ENCODE measurements at places on chromosomes 5 and 9.

DNA sequence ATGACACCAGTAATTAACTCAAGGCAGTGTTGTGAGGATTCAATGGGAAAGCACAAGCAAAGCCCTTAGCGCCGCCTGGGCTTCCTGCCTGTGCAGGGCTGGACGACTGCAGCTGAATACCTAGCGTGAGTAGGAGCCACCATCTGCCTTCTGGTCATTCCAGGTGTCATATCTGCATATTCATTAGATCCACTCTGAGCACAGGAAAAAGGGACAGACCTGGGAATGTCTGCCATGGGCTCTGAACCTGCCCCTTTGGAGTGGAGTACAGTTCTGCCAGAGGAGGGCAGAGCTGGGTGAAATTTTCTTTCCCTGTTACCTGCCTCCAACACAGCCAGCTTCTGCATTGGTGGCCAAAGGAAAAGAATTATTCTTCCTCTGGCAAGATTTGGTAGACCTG lies 298.8 kb downstream of the NSG2 start:
- no peak for DNase-seq

- DNase-seq = peak; percentile 69
These were observed 340.3 kb downstream of the CWC27 start for GRCh38 chr5:65108786-65109743.

DNA sequence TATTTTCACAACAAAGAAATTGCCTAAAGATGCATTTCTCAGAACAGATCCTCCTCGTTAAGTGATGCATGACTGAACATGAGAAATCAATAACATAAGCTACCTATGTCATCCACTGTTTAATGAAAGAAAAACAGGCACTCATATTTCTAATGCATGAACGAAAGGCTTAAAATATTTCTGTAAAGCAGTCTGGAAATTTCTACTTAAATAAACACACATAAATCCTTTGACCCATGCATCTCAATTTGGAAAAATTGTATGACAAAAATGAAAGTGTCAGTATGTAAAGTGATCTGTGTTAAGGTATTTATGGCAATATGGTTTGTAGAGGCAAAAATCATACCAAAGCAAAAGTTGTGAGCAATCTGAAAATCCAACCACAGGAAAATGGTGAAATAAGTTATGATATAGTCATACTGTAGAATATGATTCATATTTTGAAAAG lies 399.2 kb upstream of the GRAMD2B start:
- DNase-seq = no peak

- no peak for DNase-seq
These were observed 54.5 kb upstream of the TGFBR1 start for GRCh38 chr9:99050292-99050911.

DNA sequence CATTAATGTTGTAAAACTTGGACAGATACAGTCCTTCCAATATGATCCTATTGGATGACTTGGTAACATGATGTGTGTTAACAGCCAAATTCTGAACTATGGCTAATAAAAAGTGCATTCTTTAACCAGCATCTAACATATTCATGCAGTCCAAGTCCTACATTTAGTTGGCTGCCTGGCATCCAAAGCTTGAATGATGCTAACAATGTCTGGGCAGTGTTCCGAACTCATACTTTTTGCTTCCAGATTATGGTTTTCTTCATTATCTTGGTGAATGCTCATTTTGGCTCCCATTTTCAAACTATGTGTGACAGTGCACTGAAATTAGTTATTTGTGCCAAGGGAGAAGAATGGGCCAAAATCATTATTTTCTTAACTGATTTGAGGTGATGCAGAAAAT lies 2.8 kb downstream of the FAM174A start:
- DNase-seq = peak; percentile 17

DNA sequence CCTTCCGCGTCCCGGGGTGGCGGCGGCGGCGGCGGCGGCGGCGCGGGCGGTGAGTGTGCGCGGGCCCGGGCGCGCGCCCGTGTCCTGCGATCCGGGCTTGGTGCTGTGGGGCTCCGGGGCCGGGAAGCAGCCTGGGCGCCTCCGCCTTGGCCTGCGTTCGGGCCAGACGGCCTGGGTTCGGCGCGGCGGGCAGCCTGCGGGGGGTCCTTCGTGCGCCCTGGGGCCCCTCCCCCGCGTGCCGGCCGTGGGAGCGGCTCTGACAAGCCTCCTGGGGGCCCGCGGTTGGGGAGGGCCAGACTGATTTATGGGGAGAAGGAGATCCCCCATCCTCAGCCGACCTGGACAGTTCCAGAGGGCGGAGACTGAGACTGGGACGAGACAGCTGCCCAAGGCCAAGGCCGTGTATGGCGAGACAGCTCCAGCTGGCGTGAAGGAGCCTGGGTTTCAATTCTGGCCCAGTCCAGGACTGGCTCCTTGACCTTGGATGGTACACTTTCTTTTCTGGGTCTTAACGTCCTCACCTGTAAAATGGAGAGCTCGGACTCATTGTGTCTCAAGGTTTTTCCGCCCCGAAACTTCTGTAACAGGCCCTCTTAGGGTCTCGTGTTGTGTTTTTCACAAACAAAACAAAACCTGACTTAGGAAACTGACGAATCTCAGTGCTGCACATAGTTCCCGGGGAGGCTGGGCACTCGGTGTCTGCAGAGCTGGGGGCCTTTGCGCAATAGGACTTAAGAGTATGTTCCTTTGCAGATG lies 603 bp downstream of the TMEM268 start:
- DNase-seq = peak; percentile 71

- DNase-seq = no peak
These were observed 102.9 kb upstream of the RAD23B start for GRCh38 chr9:107180206-107180605.

GRCh38 chr5:17114233-17114632 lies 103.2 kb upstream of the BASP1 start:
- DNase-seq = no peak

GRCh38 chr9:12195456-12195855 lies 497.7 kb upstream of the TYRP1 start:
- no peak for DNase-seq

- DNase-seq = no peak
These were observed 417 bp downstream of the SRD5A1 start for GRCh38 chr5:6633469-6634245.

GRCh38 chr9:13502484-13502883 lies 223.0 kb upstream of the MPDZ start:
- DNase-seq = no peak

DNA sequence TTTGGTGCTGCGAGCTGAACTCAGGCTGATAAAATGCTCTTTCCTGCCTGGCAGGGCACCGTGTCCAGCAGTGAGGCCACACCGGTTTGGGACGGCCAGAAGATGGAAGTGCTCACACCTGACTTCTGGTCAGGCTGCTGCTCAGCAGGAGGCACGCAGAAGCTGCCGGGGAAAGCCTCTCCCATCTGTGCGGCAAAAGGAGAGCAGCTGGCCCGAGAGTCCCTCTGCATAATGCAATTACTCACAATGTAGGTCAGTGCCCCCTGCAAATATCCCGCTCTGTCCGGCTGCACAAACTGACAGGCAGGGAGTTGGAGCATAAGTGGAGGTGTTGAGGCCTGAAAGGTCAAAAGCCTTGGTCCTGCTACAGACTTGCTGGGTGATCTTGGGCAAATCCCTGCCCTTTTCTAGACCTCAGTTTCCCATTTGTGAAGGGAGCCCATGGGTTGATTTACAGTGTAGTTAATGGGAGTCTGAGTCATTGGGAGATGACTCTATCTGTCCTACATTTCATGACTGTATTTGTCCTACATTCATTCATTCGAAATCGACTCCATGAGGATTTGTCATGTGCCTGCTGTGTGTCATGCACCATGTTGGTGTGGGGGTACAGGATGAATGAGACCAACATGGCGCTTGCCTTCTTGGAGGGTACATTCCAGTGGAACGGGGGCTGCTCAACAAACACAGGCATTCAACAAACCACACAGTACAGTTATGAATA lies 61.8 kb upstream of the TBC1D2 start:
- DNase-seq = peak; percentile 45

GRCh38 chr9:33116860-33117259 lies 40.4 kb upstream of the SMU1 start:
- peak; percentile 76 for DNase-seq

GRCh38 chr9:86836797-86837196 lies 110.5 kb downstream of the GAS1 start:
- DNase-seq = no peak

DNA sequence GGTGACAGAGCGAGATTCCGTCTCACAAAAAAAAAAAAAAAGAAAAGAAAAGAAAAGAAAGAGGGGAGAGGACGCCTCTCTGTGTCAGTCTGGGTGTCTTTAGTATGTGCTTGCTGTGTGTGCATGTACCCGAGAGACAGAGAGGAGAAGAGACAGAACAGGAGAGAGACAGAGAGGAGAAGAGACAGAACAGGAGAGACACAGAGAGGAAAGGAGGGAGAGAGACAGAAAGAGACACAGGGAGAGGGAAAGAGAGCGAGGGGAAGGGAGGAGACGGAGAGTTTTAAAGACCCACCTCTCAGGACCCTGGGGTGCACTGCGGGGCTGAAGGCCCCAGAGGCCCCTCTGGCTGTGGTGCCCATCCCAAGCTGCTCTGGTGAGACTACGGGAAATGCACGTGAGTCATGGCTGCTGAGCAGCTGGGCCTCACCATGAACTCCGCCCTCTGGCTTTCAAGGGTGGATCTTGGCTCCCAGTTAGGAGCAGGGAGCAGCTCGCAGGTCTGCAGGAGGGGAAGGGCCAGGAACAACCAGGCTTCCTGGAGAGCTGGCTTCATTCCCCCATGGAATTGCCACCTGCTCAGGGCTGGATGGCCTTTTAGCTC lies 7.9 kb downstream of the SLC6A3 start:
- DNase-seq = peak; percentile 23

- no peak for DNase-seq
These were observed 225.3 kb downstream of the NTRK2 start for GRCh38 chr9:84894859-84895258.

DNA sequence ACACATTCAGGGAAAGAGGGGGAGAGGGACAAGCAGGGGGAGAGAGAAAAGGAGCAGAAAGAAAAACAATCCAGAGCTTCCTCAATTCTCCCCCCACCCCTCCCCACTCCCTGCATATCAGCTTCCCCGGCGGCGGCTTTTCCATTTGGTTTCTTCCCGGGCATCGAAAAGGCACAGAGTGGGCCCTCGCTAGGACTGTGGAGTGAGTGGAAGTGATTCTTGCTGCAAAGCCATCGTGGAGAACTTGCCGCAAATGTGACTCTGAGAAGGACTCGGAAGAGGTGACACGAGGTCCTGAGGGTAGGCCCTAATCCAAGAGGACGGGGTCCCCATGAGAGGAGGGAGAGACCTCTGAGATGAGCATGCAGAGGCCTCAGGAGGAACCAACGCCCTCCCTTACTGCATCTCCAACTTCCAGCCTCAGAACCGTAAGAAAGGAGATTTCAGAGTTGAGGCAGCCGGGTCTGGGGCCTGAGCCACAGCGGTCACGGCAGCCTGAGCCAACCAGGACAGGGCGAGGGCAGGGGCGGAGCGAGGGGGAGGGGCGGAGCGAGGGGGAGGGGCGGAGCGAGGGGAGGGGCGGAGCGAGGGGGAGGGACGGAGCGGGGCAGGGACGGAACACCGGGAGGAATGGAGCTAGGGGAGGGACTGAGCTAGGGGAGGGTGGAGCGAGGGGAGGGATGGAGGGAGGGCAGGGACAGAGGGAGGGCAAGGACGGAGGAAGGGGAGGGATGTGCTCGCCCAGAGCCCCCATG lies 21.2 kb upstream of the SARDH start:
- DNase-seq = no peak

DNA sequence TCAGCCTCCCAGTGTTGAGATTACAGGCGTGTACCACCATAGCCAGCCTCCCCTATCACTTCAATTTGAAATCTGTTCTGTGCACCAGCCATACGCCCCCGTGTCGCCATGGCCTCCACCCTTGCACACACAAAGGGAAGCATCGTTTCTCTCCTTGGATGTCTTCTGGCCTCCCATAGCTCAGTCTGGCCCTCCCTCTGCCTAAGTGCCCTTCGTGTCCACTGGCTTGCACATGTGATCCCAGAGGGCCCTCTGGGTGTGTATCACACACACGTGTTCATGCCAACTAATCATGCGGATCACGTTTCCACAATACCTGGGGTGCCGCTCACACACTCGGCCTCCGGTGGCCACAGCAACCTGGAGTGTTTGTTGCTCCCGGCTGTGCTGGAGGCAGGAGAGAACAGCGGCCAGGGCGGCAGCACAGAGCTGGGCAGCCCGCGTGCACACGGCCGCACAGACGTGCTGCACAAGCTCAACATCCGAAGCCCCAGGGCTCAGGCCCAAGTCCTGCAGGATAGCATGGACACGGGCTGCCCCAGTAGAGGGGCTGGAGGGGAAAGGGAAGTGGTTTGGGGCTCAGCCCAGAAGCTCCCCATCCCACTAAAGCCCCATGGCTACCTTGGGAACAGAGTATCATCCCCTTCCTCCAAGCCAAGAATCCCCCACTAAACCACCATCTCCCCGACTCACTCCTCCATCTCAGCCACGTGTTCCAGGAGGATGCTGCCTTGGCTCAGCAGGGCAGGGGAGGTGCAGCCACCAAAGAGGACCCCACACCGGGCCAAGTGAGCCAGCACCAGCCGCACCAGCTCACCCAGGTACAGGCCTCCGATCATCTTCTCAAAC lies 10.9 kb downstream of the HK3 start:
- DNase-seq = no peak

GRCh38 chr5:73722231-73722630 lies 96.2 kb downstream of the ARHGEF28 start:
- peak; percentile 74 for DNase-seq

DNA sequence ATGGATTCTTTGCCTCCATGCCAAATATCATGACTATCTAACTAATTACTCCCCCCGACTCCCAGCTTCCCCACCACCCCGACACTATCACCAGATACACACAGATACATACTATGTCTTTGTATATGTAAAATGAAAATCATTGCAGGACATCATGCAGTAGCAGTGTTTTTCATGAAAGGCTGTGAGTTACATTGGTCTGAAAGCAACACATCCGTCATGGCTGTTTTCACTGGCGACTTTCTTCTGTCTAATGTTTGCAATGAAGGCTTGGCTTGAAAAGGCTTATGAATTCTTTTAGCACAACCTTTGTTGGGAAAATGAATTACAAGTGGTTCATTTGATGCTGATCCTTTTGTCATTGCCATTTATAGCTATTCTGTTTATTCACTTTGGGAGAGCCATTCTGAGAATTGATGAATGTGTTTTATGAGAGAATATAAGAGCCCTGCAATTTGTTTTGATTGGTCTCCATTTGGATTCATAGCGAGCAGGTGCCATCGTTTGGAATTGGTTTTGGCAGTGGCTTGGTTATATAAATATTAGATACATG lies 103.4 kb downstream of the PIP5K1B start:
- DNase-seq = no peak

DNA sequence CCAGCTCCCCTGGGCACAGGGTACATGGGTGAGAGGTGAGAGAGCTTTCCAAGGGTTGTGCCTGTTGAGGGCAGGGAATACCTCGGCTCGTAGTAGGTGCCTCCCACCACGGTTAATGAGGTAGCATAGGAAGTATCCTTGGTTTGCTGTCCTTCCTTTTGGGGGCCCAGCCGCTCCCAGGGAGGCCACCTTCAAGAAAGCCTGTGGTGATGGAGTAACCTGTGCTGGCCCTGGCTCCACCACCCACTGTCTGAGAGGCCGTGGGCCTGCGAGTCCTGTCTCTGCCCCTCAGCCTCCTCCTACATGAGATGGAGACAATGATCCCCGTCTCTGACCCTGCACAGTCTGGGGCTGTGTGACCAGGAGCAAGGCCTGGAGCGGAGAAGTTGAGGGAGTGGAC lies 40.8 kb downstream of the COL27A1 start:
- DNase-seq = no peak

- DNase-seq = no peak
These were observed 54.6 kb upstream of the POU4F3 start for GRCh38 chr5:146284016-146284415.

- no peak for DNase-seq
These were observed 297.7 kb downstream of the PARP8 start for GRCh38 chr5:50963971-50964745.
